ENCODE measurements at places on chromosomes 4 and X. TPM values are rescaled to one million over a fixed set of nuclear protein-coding genes. Genes with fewer than 3 reads are reported as not detected.

GRCh38 chr4:66639361-66639760 is 905.9 kb downstream of the CENPC start:
- H3K4me3 ChIP-seq, result no peak overlapping the region
- no peak for DNase-seq
- H3K27me3 ChIP-seq, result no peaks in the 10 kb centered on the region
- no peak overlapping the region for H3K27ac ChIP-seq
- no peaks in the 10 kb centered on the region for H3K36me3 ChIP-seq
- H3K4me1 ChIP-seq, result no peaks in the 10 kb centered on the region

GRIA3 gene
- polyA plus RNA-seq, result 0.43 TPM

FRMD7 gene
- not detected for polyA plus RNA-seq

DNA sequence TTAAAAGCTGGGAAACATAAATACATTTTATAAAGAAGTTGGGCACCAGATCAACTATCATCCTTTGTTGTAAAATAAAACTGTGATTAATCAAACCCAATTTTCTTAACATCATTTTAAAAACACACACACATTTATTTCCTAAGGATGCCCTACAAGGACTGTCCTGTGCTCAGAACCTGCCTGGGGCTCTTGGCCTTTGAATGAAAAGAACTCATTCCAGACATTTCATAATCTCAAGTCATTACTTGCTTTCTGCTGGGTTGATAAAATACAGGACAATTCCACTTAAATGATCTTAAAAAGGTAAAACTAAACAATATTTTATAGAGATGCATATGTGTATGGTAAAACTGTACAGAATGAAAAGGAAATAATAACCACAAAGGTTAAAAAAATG is 2.8 kb downstream of the SH3D19 start:
- H3K4me1 ChIP-seq, result peaks cover 19% of the 10 kb centered on the region
- no peak for DNase-seq
- H3K27ac ChIP-seq, result peak overlapping the region; percentile 99
- H3K27me3 ChIP-seq, result no peaks in the 10 kb centered on the region
- H3K36me3 ChIP-seq, result no peaks in the 10 kb centered on the region

CCDC120 gene
- polyA plus RNA-seq, result 27.3 TPM

GRCh38 chrX:15911734-15912550 is 57.3 kb upstream of the AP1S2 start:
- no peak for DNase-seq
- no peak overlapping the region for H3K4me3 ChIP-seq
- no peaks in the 10 kb centered on the region for H3K4me1 ChIP-seq
- no peaks in the 10 kb centered on the region for H3K36me3 ChIP-seq

DNA sequence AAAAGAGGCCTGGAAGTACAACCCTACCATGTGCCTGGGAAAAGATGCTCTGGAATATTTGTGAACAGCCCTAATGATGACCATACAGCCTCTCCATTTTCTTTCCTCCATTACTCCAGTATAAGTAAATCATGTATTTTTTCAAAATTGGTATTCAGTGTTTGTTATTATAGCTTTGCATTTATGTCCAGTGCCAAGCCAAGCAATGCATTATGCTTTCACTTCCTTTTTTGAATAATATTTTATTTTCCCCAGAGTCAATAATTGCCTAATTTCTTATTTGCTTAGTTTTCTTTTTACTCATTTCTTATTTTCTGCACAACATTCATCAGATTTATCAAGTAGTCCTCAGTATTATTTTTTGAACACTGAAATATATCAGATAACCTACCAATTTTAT is 49.3 kb upstream of the EOLA2 start:
- no peak for DNase-seq
- no peaks in the 10 kb centered on the region for H3K27me3 ChIP-seq

Measured in large intestine (tissue), 12 donors.